ENCODE measurements at places on chromosomes 11 and 22.

DNA sequence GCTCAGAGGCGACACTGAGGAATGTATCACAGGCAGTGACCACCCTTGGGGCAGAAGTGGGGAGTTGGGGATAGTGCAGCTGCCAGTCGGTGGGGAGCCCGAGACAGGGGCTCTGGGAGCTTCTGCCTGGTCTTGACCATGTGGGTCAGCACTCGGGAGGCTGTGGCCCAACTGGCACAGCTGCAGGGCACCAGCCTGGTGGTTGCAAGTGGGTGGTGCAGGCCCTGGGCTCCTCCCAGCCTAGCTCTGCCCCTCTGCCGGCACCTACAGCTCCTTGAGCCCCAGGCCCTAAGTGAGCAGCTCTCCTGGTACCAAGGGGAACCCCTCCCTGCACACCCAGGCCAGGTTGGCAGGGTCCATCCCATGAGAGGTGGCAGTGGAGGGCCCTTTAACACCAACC, 12.6 kb upstream of the RASL10A start:
- DNase-seq, result no peak

- no peak for DNase-seq
These were observed 10.6 kb upstream of the NXPE4 start for GRCh38 chr11:114606003-114606801.

DNA sequence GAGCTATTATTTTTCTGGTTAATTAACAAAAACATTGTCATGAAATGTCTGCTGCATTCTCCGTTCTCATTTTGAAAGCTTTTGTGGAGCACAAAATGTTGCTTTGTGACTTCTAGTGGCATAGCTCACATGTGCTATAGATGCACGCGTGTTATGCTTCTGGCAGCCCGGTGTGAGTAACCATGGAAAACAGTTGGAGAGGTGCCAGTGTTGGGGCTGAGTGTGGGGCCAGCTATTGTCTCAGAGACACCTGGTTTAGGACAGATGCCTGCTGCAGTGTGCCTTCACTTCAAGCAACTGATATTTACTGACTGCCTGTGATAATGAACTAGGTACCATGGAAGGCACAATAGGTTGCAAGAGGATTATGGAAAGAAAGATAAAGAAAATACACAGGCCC, 760.6 kb downstream of the NTM start:
- no peak for DNase-seq

DNA sequence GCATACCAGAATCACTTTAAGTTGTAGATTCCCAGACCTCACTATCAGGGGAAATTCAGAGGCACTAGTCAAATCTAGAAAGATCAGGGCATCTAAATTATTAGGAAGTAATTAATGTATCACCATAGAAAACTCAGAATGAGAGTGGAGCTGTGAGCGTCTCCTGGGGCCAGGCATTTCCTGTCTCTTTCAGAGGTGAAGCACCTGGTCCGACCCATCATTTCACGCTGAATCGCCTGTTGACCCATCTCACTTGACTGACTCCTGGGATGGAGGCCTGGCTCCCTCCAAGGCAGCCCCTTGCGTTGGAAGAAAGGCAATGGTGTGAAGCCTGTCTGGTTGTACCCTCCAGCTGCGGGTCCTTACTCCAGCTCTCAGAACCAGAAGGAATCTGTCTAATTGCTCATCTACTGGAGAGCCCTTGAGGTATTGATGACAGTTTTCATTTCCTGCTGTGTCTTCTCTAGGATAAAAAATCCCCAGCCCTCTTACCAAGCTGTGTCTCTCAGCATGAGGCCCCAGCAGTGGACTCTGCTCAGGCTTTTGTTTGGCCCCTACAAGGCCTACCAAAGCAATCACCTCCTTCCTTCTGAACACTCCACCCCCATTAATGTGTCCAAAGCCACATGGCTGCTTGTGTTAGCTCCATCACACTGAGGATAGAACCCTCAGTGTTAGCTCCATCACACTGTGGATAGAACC, 93.2 kb upstream of the SYT13 start:
- DNase-seq, result no peak

- no peak for DNase-seq
These were observed 332 bp upstream of the HMGXB4 start for GRCh38 chr22:35257002-35257320.

DNA sequence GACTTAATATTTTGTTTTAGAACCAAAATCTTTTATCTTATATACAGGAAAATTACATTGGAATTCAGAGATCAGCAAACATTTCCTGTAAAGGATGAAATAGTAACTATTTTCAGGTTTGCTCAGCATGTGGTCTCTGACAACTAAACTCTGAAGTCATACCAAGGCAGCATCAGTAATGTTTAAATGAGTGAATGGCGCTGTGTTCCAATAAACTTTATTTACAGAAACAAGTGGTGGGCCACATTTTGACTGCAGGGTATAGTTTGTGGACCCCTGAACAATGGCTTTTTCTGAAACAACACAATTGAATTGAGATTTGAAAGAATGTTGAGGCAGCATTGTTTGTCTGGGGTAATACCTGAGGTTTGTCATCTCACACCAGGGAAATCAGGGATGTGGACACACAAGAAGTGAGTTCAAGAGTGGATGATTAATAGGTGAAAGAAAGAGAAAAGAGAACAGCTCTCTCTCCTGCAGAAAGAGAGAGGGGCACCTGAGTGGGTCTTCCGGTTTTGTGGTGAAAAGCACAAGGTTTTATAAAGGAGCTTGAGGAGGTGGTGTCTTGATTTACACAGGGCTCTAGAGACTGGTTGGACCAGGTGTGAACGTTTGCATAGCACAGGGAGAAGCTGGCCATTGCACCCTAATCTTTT, 113.5 kb upstream of the VPREB1 start:
- no peak for DNase-seq

DNA sequence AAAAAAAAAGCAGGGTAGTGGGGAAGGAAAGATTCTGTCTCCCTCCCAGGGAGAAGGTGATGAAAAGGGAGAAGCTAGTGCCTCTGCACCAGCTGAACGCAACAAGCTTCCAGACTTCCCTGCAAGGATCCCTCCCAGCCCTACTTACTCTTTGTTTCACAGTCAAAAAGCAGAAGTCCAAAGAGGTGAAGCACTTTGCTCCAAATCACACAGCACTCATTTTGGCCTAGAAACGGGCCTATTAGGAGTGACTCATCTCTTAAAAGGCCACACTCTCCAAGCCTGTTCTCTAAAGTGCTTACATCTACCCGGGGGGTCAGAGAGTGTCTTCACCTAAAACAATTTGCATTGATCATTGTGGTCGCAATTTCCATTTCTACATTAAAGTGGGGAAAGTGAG, 17.7 kb upstream of the GRK3 start:
- DNase-seq, result no peak

DNA sequence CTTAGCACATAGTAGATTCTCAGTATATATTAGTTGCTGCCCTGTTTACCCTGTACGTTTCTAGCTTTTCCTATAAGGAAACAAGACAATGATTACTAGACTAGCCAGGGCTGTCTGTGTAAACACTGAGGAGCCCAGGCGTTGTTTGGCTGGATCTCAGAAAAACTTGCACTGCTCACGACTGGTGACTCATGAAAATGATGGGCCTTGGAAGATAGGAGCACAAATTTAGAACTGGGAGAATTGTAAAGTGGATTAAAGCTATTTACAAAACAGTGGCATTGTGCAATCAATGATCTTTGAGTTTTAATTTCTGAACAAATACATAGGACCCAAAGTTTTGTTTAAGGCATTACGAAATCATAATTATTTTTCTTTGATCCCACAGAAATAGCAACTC, 276.9 kb downstream of the FAM76B start:
- no peak for DNase-seq

DNA sequence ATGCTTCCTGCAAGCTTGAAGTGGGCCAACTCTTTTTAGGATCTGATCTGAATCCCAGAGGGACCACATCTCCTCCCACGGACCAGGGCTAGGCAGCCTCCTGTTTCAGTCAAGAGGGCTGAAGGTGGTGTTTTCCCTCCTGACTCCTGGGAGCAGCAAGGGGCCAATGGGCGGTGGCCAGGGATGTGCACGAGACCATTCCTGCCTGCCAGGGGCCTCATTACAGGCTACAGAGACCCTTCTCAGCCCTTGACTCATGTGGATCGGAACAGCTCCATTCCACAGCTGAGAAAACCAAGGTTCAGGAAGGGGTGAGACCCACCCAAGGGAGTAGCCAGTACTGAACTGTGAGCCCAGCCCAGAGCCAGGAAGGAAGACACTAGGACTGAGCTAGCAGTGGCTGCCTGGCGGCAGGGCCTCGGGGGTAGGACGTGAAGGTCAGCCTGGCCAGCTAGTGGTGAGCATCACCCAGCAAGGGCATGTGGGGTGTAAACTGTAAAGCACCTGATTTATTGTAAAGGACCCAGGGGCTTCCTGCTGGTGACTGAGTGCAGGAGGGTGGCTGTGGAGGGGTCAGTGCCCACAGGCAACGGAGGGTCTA, 3.4 kb upstream of the P2RY6 start:
- no peak for DNase-seq

GRCh38 chr22:25702040-25702439, 39.9 kb upstream of the MYO18B start:
- DNase-seq, result no peak

DNA sequence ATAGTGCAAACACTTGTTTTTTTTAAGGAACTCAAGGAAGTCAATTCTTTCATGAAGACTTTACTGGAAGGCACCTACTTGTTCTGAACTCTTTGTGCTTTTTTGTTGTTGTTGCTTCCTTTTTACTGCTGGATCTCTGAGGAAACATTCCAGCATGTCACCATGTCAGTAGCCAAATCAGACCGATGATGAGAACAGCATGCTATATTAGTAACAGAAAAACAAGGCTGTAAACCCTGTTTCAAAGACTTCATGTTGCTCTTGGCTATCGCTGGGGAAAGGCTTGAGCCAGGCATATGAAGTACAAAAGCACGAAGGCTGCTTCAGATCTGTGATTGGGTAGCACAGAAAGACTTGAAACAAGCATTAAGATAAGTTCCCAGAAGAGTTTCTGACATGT, 125.6 kb upstream of the SLC5A12 start:
- DNase-seq, result no peak
